IPS DF 6.9 (cell line): ENCODE measurements at places on chromosomes 12 and 14.

- no peaks in the 10 kb centered on the region for H3K36me3 ChIP-seq
- H3K4me1 ChIP-seq: no peaks in the 10 kb centered on the region
- no peaks in the 10 kb centered on the region for H3K27me3 ChIP-seq
- H3K4me3 ChIP-seq: no peak overlapping the region
Observed at GRCh38 chr14:98341211-98341610, 930.8 kb downstream of the BCL11B start.

DNA sequence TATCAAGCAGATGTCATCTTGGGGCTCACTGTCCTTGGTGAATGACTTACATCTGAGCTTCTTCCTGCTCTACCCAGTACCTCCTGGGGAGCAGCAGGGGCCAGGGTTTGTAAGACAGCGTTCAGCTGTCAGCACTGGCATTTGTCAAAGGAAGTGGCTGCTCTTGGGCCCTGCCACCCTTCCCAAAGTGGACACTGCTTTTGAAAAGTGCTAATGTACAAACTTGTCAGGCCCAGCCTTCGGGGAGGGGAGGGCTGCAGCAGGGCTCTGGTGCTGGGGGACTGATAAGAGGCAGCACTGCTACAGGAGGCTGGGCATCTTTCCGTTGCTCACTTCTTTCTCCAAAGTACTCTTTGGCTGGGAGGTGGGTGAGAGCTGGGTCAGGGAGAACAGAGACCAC is 59.8 kb upstream of the RBM19 start:
- H3K27ac ChIP-seq: no peak overlapping the region
- DNase-seq: no peak
- no peaks in the 10 kb centered on the region for H3K36me3 ChIP-seq
- H3K27me3 ChIP-seq: no peaks in the 10 kb centered on the region

DNA sequence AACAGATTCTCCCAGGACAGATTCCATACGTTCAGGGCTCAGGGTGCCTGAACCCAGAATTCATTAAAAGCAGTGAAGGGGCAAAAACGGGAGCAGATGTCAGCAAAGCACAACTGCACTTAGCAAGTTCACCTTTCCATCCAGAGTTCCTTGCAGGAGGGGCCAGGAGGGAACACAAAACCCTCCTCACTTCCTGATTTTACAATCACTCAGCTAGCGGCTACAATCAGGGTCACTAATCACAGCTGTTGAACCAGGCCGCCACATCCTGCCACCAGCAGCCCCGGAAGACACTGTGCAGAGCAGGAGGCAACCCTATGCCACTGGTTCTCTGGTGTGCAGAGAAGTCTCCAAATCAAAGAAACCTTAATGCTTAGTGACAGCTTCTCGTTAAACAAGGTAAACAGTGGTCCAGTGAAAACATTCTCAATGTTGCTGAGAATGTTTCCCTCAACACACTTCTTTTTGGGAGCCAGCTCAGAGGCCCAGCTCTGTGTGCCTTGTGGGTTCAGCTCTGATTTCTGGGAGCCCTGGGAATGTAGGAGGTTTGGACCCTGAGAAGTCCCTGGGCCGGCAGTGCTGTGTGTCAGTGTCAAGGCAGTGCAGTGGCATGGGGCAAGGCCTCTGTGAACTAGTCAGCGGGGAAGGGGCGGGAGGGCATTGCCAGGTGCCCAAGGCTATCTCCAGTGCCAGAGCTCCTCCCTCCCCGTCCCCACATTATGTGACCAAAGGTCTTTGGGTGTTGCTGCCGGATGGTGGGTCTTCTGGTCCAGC is 54.5 kb downstream of the VCPKMT start:
- H3K4me3 ChIP-seq: no peak overlapping the region
- H3K4me1 ChIP-seq: peaks cover 2% of the 10 kb centered on the region
- H3K27me3 ChIP-seq: no peaks in the 10 kb centered on the region

DNA sequence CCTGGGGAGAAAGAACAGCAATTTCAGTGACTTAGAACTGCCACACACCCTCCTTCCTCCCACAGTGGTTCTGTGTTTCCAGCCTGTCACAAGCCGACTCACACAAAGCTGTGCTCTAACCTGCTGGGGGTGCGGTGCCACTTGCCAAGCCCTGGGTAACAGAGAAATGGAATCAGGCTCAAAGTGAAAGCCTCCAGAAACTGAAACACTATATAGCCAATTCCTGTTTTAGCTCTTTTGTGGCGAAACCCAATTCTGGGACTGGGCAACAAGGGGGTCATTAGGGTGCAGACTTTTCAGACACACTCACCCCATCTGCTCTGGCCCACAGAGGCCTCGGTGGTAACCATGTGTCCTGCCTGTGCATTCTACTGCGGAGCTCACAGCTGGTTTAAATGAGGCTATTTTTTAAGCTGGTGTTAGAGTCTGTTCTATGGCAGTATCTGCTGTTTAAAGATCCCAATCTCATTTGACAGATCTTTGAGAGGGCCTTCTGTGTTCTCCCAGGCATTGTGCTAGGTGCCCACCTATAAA is 15.2 kb upstream of the ACTR6 start:
- DNase-seq: no peak
- H3K4me1 ChIP-seq: no peaks in the 10 kb centered on the region
- H3K4me3 ChIP-seq: no peak overlapping the region
- peaks cover 2% of the 10 kb centered on the region; the same call in 1 of the 2 replicates for H3K36me3 ChIP-seq
- no peak overlapping the region for H3K27ac ChIP-seq

- no peaks in the 10 kb centered on the region for H3K27me3 ChIP-seq
- no peaks in the 10 kb centered on the region for H3K4me1 ChIP-seq
- no peak overlapping the region for H3K4me3 ChIP-seq
- DNase-seq: no peak
- H3K36me3 ChIP-seq: no peaks in the 10 kb centered on the region
Observed at GRCh38 chr12:19799216-19799615, 359.9 kb downstream of the AEBP2 start.

- peaks cover 16% of the 10 kb centered on the region for H3K36me3 ChIP-seq
- peak overlapping the region; percentile 83; the same call in 1 of the 2 replicates for H3K4me3 ChIP-seq
Observed at GRCh38 chr14:24095271-24096068, 1.4 kb downstream of the PCK2 start.

DNA sequence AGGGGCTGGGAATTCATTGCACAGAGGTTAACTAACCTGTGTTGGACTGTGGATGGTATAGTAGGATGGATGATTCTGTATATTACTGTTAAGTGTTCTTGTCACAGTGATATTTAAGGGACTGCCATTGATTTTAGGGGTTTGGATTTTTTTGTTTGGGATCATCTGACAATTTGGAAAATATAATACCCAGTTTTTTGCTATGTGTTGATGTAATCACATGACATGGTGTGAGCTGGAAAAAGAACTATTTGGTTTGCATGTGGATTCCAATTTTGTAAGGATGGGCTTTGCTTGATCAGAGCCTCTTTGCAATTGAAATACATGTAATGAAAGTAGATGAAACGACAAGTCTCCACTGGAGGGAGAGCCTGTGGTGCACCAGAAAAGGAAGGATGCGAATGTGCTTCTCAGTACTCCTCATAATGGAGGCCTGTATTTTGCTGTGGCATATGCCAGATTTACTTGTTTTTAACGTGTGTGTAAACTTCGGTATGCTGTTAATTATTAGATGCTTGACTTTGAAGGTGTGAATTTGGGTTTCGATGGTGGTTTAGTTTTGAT is 2.7 kb downstream of the DYRK2 start:
- no peak overlapping the region for H3K27ac ChIP-seq
- H3K27me3 ChIP-seq: no peaks in the 10 kb centered on the region
- no peak for DNase-seq
- no peaks in the 10 kb centered on the region; the same call in 1 of the 2 replicates for H3K36me3 ChIP-seq

GRCh38 chr12:6062757-6063735 is 61.4 kb downstream of the VWF start:
- no peak overlapping the region for H3K4me3 ChIP-seq
- no peaks in the 10 kb centered on the region for H3K27me3 ChIP-seq
- DNase-seq: no peak
- H3K27ac ChIP-seq: no peak overlapping the region
- peaks cover 2% of the 10 kb centered on the region for H3K4me1 ChIP-seq

GRCh38 chr12:76562130-76562529 is 2.6 kb upstream of the OSBPL8 start:
- H3K27me3 ChIP-seq: no peaks in the 10 kb centered on the region
- H3K4me1 ChIP-seq: no peaks in the 10 kb centered on the region
- no peak overlapping the region for H3K4me3 ChIP-seq
- no peak for DNase-seq
- H3K36me3 ChIP-seq: no peaks in the 10 kb centered on the region
- H3K27ac ChIP-seq: no peak overlapping the region

DNA sequence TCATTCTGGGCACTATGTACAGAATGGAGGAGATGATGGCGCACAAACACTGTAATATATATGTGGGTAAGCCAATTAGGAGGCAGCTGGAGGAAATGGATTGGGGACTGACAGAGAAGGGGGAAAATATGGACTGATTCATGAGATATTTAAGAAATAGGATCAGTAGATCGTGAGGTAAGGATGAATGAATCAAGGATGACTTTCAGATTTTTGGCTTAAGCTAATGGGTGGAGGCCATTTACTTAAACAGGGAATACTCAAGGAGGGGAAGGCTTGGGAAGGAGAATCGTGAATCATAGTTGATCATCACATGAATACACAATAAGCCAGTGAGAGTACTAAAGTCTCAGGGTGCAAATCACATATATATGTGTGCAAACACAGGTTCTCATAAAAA is 11.2 kb upstream of the GNPNAT1 start:
- no peaks in the 10 kb centered on the region for H3K4me1 ChIP-seq
- DNase-seq: no peak
- no peak overlapping the region for H3K4me3 ChIP-seq

GRCh38 chr12:11543457-11544158 is 105.9 kb upstream of the ETV6 start:
- H3K27ac ChIP-seq: no peak overlapping the region
- no peaks in the 10 kb centered on the region for H3K36me3 ChIP-seq
- H3K4me3 ChIP-seq: no peak overlapping the region
- no peaks in the 10 kb centered on the region for H3K4me1 ChIP-seq
- no peak for DNase-seq

GRCh38 chr12:3333991-3334391 is 157.0 kb upstream of the PRMT8 start:
- no peaks in the 10 kb centered on the region for H3K36me3 ChIP-seq
- H3K27ac ChIP-seq: no peak overlapping the region
- H3K27me3 ChIP-seq: no peaks in the 10 kb centered on the region
- H3K4me1 ChIP-seq: peaks cover 3% of the 10 kb centered on the region; the same call in 1 of the 2 replicates

GRCh38 chr12:50922820-50923219 is 29.5 kb upstream of the HIGD1C start:
- H3K4me1 ChIP-seq: no peaks in the 10 kb centered on the region
- H3K27ac ChIP-seq: no peak overlapping the region

DNA sequence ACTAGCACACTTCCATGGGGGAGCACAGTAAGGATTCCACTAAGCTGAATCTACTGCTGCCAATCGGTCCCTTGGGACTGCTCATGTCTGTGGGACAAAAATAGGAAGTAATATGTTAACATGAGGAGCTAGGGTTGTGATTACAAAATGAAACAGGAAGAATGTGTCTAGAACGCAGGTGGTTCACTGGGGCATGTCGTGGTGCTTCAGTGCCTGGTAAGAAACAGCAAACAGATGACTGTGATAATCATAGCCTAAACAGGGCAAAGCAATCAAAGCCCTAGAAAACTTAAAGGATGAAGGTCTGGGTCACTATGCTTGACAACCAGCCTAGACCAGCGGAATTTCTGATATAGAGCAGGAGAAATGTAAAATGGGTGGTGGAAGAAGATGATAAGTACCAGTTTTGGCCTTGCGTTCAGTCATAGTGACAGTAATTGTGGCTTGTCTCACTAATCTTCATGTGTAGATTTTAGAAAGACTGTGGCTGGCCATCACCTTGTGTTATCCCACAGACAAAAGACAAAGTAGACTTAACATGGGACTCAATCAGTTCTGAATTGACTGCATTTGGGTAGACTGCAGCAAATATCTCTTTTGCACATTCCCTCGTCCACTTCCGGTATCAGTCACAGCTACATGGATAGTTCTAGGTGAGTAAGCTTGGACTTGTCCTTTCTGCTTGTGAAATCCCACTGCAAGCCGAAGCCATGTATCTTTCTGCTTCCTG is 51.4 kb downstream of the WASHC3 start:
- no peaks in the 10 kb centered on the region for H3K36me3 ChIP-seq
- H3K4me1 ChIP-seq: no peaks in the 10 kb centered on the region
- no peaks in the 10 kb centered on the region for H3K27me3 ChIP-seq
- H3K4me3 ChIP-seq: no peak overlapping the region
- DNase-seq: no peak
- no peak overlapping the region for H3K27ac ChIP-seq

GRCh38 chr12:68953536-68953935 is 20.6 kb upstream of the CPM start:
- no peak for DNase-seq
- no peaks in the 10 kb centered on the region for H3K36me3 ChIP-seq
- no peaks in the 10 kb centered on the region for H3K27me3 ChIP-seq
- H3K4me3 ChIP-seq: no peak overlapping the region
- no peak overlapping the region for H3K27ac ChIP-seq

DNA sequence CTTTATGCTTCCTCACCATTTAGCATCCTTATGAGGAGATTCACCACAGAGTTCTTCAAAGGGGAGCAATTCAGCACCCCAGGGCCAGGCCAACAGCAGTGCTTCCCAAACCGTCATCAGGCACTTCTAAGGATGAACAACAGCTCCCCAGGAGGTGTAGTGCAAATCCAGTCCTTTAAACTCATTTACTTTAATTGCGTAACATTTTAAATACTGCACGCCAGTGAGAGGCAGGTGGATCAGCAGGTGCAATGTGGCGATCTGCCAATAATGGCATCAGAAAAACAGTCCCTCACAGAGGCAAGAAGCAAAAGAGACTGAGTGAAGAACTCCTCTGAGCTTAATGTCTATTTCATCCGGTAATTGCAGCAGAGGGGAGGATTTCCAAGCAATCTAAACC is 770.9 kb upstream of the FOXG1 start:
- no peaks in the 10 kb centered on the region for H3K27me3 ChIP-seq
- 0 out of 2 replicates have a peak, but pooled peaks cover 2% of the 10 kb centered on the region for H3K4me1 ChIP-seq
- H3K36me3 ChIP-seq: no peaks in the 10 kb centered on the region
- no peak for DNase-seq
- no peak overlapping the region for H3K4me3 ChIP-seq

DNA sequence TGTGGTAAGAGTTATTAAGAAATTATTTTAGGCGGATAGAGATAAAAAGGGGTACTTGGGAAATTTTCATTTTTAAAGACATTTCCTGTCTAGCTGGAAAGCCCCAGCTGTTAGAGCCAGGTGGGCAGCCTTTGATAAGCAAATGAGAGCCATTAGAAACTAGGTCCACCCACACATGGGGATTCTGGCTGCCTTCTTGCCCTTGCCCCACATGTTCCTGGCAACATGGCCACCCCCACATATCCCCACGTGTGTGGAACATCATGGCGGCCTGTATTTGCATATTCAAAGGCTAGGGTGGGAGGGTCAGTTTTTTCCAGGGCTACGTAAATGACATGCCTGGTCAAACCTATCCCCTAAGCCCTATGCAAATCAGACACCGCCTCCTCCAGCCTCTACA is 1382.1 kb downstream of the AACS start:
- no peaks in the 10 kb centered on the region for H3K27me3 ChIP-seq
- no peak for DNase-seq
- H3K27ac ChIP-seq: no peak overlapping the region
- no peak overlapping the region for H3K4me3 ChIP-seq
